Activated T-helper 2 cell treated with anti-CD3 and anti-CD28 coated beads, Interferon-gamma antibody, Interleukin-2, Interleukin-4, amounts not matched to agents 10 μg/mL and 5 μg/mL and 100 μg/mL, durations not matched to agents 14 hours and 24 hours and 36 hours (primary cell): ENCODE measurements at places on chromosomes 7 and 10.
A peak's percentile ranks its signal among the peaks of the same experiment; 100 is the strongest.

DNA sequence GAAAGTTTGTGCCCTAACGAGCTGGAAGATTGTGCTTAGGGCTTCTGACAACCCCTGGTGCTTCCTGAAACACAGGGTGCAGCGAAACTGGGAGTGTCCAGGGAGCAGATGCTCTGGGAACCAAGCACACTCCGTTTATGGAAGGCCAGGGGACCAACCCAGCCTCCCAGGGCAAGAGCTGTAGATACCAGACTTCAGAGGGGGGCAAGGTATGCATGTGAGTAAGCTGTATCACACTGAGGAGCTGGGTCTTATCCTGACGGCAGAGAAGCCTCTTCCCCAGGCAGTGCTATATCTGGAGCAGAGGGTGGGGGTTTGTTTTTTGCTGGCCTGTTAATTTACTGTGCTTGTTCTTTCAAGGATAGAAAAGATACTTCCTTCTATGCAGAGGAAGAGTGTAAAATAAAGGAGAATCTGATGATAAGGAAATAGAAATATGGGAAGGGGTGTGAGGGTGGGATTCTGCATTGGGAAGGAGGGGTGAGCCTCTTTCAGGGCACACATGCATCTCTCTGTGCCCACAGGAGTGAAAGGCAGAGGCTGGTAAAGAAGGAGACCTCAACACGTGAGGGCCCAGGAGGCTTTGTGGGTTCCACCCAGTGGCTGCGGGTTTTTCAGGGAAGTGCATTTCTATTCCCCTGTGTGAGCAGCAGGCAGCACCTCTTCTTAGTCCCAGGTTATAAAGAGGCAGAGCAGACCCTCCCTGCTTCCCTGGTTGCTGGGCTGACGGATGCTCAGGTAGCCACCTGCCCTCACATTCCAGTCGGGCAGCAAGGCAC, 314.1 kb downstream of the TCERG1L start:
- H3K27me3 ChIP-seq: no peaks in the 10 kb centered on the region
- H3K4me3 ChIP-seq: no peak overlapping the region
- DNase-seq: no peak
- no peak overlapping the region for H3K27ac ChIP-seq

DNA sequence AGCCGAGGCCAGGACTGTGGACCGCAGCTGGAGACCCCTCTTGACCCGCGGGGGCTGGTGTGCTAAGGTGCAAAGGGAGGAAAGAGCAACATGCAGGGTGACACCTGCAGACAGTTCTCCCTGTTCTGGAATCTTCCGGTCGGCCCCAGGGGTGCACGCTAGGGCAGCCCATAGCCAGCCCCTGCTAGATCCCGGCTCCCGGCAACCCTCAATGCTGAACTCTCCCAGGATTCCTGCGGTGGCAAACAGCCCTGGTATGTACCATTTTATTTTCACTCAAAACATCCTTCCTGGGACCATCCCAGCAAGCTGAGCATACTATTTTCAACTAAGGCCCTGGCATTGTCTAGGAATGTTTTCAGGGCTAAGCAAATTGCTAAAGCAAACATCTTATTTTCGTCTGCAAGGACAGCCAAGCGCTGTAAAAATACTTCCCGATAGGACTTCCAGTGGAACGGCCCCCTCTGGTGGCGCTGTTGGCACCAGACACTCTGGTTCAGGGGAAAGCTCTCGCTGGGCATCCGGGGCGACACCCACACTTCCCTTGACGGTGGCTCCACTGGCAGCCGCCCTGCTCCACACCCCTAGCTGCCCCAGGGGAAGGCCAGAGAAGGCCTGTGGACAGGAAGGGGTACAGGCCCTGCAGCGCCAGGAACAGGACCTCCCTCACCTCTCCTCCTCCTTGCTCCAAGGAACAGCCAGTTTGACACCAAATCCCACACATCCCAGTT, 99.4 kb downstream of the CTBP2 start:
- no peak overlapping the region for H3K27ac ChIP-seq
- peaks cover 16% of the 10 kb centered on the region for H3K4me1 ChIP-seq
- H3K27me3 ChIP-seq: peaks cover 23% of the 10 kb centered on the region
- H3K4me3 ChIP-seq: no peak overlapping the region
- no peak for DNase-seq
- H3K36me3 ChIP-seq: no peaks in the 10 kb centered on the region

DNA sequence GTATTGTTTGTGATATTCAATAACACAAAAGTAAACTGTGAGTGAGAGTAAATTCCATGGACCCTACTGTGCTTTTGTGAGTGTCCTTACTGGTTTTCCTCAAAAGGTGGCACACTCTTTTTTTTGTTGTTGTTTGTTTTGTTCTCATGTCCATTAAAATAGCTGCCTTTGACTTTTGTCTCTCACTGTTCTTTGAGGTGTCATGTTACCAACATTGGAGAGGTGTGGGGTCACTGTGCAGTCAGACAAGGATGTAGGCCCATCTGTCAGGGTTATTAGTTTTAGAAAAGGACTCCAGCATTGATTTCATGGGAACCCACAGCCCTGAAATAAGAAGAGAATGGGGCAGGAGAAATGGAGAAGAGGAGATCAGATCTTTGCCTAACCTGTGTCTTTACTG, 383.1 kb downstream of the SORCS3 start:
- H3K27ac ChIP-seq: no peak overlapping the region
- H3K36me3 ChIP-seq: no peaks in the 10 kb centered on the region
- no peak for DNase-seq

- no peak overlapping the region for H3K27ac ChIP-seq
- no peak for DNase-seq
- no peaks in the 10 kb centered on the region for H3K36me3 ChIP-seq
- H3K4me1 ChIP-seq: no peaks in the 10 kb centered on the region
- no peak overlapping the region for H3K4me3 ChIP-seq
These were observed 622.2 kb downstream of the KCNMA1 start for GRCh38 chr10:77015360-77015759.

DNA sequence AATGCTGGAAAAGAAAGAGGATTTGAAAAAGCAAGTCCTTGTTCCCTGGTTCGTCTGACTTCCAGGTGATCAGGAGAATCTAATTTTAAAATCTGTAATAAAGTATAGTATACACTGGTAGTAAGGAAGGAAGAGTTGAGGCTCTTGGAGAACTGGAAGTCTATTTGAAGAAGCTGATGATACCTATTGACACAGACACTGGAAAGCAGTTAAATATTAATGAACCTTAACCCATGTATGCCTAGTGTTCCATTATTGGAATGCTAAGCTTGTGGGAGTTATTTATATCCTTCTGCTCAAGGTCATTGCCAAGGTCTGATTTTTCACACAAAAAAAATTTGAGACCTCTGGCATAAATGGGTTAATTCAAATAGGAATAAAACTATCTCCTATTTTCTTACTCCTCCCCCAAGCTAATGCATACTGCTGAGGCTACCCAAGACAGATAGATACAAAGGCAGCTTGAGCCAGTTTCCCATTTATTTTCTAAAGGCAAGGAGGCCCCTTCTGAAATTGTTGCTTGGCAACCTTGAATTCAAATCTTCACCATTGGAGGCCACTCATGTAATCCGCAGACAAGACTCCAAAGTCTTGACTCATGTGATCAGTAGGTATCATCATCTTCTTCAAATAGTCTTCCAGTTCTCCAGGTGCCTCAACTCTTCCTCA, 110.2 kb downstream of the FZD1 start:
- no peak overlapping the region for H3K4me3 ChIP-seq
- H3K36me3 ChIP-seq: no peaks in the 10 kb centered on the region
- no peak for DNase-seq
- H3K27me3 ChIP-seq: no peaks in the 10 kb centered on the region

GRCh38 chr10:92662848-92663247, 26.9 kb upstream of the HHEX start:
- H3K4me3 ChIP-seq: no peak overlapping the region
- no peaks in the 10 kb centered on the region for H3K36me3 ChIP-seq
- H3K4me1 ChIP-seq: no peaks in the 10 kb centered on the region
- DNase-seq: no peak

DNA sequence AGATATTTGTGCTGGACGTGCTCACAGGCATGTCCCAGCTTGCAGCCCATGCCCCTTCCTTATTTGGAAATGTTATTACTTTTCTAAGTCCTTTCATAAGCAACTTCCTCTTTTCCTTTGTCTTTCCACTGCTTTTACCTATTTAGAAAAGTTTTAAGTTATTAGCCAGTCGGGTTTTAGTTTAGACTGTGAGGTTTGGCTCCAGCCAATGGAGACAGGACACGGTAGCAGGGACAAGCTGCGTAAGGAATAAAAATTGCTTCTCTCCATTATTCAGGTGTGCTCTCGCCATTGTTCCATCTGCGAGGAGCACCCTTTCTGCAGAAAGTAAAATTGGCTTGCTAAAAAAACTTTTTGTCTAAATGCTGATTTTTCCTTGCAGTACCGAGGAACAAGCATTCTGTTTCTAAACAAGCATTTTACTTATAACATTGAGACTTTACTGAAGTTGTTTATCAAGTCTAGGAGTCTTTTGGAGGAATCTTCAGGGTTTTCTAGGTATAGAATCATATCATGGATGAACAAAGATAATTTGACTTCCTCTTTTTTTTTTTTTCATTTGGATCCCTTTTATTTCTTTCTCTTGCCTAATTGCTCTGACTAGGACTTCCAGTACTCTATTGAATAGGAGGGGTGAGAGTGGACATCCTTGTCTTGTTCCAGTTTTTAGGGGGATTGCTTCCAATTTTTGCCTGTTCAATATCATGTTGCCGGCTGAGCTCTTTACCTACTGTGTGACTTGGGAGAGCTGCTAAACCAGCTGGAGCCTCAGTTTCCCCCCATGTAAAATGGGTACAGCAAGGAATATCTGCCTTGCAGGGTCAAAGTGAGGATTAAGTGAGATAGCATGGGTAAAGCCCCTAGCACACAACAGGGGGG, 63.8 kb downstream of the ALOX5 start:
- no peak for DNase-seq
- H3K36me3 ChIP-seq: no peaks in the 10 kb centered on the region
- peaks cover 9% of the 10 kb centered on the region for H3K27me3 ChIP-seq

DNA sequence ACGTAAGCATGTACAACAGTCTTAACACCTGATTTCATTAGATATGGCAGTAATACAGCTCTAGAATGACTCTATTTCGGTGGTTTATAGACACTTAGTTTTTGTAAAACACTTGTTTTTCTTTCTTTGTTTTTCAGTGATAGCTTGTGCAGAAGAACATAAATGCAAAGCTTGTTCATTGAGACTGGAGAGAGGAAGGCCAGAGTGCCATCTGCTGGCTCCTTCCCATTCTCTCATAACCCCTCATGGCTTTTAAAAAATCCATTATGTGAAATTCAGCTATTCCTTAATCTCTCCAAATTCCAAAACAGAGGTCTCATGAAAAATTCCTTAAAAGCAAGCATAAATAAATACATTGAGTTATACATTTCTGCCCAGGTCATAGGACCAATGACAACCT, 76.3 kb downstream of the CACNB2 start:
- no peaks in the 10 kb centered on the region for H3K27me3 ChIP-seq
- H3K27ac ChIP-seq: no peak overlapping the region
- no peak for DNase-seq
- no peaks in the 10 kb centered on the region for H3K36me3 ChIP-seq
- no peaks in the 10 kb centered on the region for H3K4me1 ChIP-seq

DNA sequence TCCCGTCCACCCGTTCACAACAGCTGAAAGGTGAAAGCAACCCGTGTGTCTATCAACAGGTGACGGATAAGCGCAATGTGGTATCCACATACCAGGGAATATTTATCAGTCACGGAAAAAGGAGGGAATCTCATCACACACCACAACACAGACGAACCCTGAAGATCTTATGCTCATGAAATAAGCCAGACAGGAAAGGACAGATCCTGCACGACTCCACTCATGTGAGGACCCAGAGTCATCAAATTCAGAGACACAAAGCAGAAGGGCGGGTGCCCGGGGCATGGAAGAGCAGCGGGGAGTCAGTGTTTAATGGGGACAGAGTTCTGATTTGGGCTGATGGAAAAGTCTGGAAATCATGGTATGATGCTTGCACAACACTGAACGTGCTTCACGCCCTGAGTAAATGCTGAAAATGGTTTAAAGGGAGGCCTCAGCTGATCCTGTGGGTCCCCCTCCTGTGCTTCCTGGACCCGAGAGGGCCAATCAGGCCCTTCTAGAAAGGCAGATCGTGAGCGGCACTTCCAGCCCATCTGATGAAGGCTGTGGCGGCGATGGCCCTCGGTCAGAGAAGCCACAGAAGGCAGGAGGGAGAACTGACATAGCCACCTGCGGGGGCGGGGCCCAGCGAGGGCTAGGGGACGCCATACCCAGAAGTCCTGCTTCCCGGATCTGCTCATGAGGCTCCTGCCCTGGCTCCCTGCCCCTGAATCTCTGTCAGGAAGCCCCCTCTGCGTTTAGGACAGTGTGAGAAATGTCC, 19.1 kb downstream of the WDR86 start:
- no peak overlapping the region for H3K4me3 ChIP-seq
- H3K27ac ChIP-seq: no peak overlapping the region
- no peak for DNase-seq
- H3K4me1 ChIP-seq: no peaks in the 10 kb centered on the region
- peaks cover 7% of the 10 kb centered on the region for H3K27me3 ChIP-seq

GRCh38 chr10:124696446-124697392, 47.5 kb downstream of the FAM53B start:
- H3K27me3 ChIP-seq: no peaks in the 10 kb centered on the region
- H3K27ac ChIP-seq: peak overlapping the region; percentile 94
- H3K36me3 ChIP-seq: peaks cover 57% of the 10 kb centered on the region
- DNase-seq: no peak

DNA sequence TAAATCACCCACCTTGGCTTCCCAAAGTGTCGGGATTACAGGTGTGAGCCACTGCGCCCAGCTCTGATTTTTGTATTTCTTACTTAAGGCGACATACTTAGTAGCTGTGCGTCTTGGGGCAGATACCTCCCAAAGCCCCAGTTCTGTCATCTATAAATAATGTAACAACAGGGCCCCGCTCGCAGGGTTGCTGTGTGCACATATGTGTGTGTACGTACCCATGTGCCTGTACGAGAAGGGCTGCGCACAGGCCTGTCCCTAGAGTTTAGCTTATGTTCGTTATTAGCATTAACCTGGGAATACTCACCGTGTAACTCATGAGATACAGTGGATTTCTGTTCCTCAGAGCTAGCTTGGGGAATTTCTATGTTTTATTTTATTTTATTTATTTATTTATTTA, 103.6 kb downstream of the CUX1 start:
- DNase-seq: no peak
- peaks cover 6% of the 10 kb centered on the region for H3K4me1 ChIP-seq
- H3K4me3 ChIP-seq: no peak overlapping the region
- no peaks in the 10 kb centered on the region for H3K27me3 ChIP-seq

- peak overlapping the region; percentile 47 for H3K4me3 ChIP-seq
- H3K27me3 ChIP-seq: no peaks in the 10 kb centered on the region
- H3K27ac ChIP-seq: peak overlapping the region; percentile 80
- peaks cover 13% of the 10 kb centered on the region for H3K36me3 ChIP-seq
- DNase-seq: peak; percentile 55
These were observed 76.8 kb downstream of the GATA3 start for GRCh38 chr10:8130973-8131911.

- no peak for DNase-seq
- H3K27ac ChIP-seq: peak overlapping the region; percentile 84
- peaks cover 58% of the 10 kb centered on the region for H3K4me1 ChIP-seq
These were observed 16.2 kb upstream of the LRRN3 start for GRCh38 chr7:111074748-111075146.
